ENCODE measurements at places on chromosomes 1 and 21. TPM values are rescaled to one million over a fixed set of nuclear protein-coding genes. Genes with fewer than 3 reads are reported as not detected.

The KIF17 gene
- not detected for total RNA-seq

The CATSPERE gene
- total RNA-seq: not detected

GRCh38 chr1:220389634-220390033 is 117.4 kb upstream of the RAB3GAP2 start:
- no peak for DNase-seq

The CRP gene
- total RNA-seq: not detected

GRCh38 chr1:16352842-16353535 is 709 bp upstream of the FBXO42 start:
- DNase-seq: no peak

The TTC34 gene
- 0.12 TPM for total RNA-seq

The FAM72C gene
- 1.1 TPM for total RNA-seq

DNA sequence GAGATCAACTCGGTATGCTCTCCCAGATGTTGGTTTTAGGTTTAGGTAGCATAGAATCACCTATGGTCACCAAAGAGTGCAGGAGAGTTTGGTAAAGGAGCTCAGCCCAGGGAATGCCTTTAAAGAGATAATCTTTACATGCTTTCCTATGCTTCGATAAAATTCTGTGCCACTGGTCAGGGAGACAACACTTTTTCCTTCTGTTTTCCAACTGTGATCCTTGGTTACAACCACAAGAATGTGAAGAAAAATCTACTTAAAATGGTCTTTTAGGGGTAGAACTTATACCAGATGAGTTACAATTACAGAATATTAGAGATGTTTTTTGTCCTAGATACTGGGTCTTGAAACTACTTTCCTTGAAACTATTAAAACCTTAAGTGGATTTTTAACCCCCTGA is 895.6 kb downstream of the TTLL7 start:
- no peak for DNase-seq

GRCh38 chr21:46550116-46550941 is 54.6 kb downstream of the S100B start:
- no peak for DNase-seq

- no peak for DNase-seq
Observed at GRCh38 chr1:178939338-178940067, 68.6 kb upstream of the ANGPTL1 start.

DNA sequence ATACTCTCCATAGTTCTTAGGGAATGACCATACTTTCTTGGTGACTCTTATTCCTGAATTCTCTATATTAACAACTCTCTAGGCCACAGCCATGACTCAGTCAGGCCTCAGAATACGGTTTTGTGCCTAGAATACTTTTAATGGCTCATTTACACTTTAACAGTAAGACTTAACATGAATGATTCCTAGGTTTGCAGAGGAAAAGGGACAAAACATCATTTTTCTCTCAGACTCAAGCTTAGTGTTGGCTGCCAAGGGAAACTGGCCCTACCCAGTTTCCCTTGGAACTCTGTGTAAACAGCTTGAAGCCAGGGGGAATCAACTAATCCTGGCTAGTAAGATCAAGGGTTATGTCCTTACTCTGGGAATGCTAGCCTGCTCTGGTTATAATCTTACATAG is 164.9 kb upstream of the PKN2 start:
- no peak for DNase-seq

Data from H4 (cell line).